ENCODE measurements at places on chromosomes 7 and 10. TPM values are rescaled to one million over a fixed set of nuclear protein-coding genes. Genes with fewer than 3 reads are reported as not detected.
A peak's percentile ranks its signal among the peaks of the same experiment; 100 is the strongest.

Gene ABHD11
- 20.0 TPM for total RNA-seq

DNA sequence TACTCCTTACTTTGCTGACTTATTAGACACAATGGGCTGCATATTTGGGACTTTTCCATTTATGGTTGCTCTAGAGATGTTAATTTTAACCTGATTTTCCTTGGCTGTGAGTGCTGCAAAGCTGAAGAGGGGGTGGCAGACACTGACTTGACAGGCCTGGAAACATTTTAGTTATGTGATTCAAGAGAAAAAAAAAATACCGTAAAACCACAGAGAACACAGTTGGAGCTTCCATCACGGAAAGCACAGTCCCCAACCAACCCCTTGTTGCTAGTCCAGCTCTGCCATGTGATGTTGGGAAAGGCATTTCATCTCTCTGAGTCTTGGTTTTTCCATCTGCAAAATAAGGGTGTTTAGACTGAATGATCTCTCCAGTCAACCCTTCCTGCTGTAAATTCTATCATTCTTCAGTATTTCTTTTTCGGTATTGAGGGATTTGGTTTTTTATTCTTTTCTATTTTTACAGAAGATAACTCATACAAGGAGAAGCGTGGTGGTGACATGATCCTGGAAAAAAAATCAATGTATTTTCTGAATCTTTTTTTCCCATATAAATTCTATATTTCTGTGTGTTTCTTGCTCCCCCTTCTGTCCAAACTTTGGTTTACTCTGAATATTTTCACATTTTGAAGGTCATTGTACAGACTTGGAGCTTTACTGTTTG lies 246.1 kb downstream of the REEP3 start:
- peak overlapping the region; percentile 41 for H3K27ac ChIP-seq
- no peaks in the 10 kb centered on the region for H3K27me3 ChIP-seq
- DNase-seq: no peak

Gene CEP55
- 4.4 TPM for total RNA-seq

Gene CYP3A7
- not detected for total RNA-seq

GRCh38 chr10:100792574-100792973 lies 47.2 kb downstream of the PAX2 start:
- no peak for DNase-seq
- no peaks in the 10 kb centered on the region for H3K36me3 ChIP-seq
- H3K27me3 ChIP-seq: peaks cover 78% of the 10 kb centered on the region
- H3K4me1 ChIP-seq: no peaks in the 10 kb centered on the region
- H3K4me3 ChIP-seq: no peak overlapping the region

Gene HSPA12A
- 17.6 TPM for total RNA-seq

DNA sequence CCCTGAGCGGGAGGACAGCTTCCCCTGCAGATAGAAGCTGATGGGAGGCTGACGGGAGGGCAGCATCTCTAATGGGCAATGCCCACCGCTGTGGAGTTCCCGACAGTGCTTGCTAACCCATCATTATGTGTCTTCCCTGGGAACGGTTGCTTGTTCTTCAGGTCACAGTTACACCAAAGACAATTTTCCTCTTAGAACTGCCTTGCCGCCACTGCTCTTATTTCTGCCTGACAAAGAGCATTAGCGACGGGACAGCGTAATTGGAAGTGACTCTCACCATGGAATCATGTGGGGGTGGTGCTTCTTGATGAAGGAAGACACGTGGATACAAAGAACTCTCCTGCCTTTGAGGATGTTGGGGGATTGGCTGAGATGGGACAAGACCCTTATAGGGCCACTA lies 81.3 kb upstream of the NPS start:
- no peak overlapping the region for H3K4me3 ChIP-seq
- no peaks in the 10 kb centered on the region for H3K4me1 ChIP-seq
- no peaks in the 10 kb centered on the region for H3K27me3 ChIP-seq
- no peaks in the 10 kb centered on the region for H3K36me3 ChIP-seq
- no peak for DNase-seq

GRCh38 chr7:22082886-22083703 lies 137.4 kb upstream of the CDCA7L start:
- H3K4me3 ChIP-seq: peak overlapping the region; percentile 73
- peaks cover 14% of the 10 kb centered on the region for H3K27me3 ChIP-seq
- H3K4me1 ChIP-seq: peaks cover 10% of the 10 kb centered on the region
- peak; percentile 90 for DNase-seq
- H3K36me3 ChIP-seq: no peaks in the 10 kb centered on the region

DNA sequence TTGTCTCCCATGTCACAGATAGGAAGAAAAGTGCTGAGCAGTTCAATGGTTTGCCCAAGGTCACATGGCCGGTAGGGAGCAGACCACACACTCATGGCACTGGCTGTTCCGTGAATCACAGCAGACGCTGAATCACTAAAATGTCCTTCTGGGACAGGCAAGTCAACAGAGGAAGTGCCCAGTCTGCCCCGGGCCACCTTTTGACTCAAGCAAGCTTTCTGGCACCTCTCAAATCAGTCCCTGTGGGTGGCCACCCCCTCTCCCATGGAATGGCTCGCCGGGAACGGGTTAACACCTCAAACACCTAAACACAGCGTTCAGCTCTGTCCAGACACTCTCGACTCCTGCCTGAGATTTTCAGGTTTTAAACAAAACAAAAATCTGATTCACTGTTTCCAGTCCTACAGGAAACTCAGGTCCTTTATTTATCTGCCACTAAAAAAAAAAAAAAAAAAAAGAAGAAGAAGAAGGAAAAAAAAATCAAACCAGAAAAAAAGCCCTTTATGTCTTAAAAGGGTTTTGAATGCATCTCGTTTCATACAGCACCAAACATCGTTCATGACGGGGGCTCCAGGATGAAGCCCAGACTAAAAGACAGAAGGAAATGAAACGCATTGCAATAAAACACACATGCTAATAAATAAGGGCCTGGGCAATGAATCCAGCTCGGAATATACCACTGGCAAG lies 15.5 kb downstream of the CARD11 start:
- H3K27me3 ChIP-seq: peaks cover 23% of the 10 kb centered on the region
- no peaks in the 10 kb centered on the region for H3K36me3 ChIP-seq
- no peak for DNase-seq
- H3K4me3 ChIP-seq: no peak overlapping the region

Gene GRID1
- total RNA-seq: 1.4 TPM

Gene PON1
- not detected for total RNA-seq

Gene GPR26
- total RNA-seq: not detected

Gene COBL
- total RNA-seq: 104 TPM

DNA sequence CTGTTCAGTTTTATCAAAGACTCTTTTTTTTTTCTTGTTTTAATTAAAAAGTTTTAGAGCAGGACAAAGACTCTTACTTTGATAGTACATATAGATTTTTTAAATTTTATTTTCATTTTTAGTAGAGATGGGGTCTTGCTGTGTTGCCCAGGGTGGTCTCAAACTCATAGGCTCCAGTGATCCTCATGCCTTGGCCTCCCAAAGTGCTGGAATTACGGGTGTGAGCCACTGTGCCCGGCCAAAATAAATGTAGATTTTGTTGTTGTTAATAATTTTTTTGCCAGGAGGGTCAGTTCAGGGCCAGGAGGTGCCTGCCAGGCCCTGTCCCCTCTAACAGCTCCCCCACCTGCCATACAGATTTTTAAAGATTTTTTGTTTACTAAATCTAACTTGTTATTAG lies 17.0 kb downstream of the DENND10 start:
- DNase-seq: no peak
- H3K27me3 ChIP-seq: no peaks in the 10 kb centered on the region
- peaks cover 33% of the 10 kb centered on the region for H3K36me3 ChIP-seq
- H3K4me3 ChIP-seq: no peak overlapping the region

DNA sequence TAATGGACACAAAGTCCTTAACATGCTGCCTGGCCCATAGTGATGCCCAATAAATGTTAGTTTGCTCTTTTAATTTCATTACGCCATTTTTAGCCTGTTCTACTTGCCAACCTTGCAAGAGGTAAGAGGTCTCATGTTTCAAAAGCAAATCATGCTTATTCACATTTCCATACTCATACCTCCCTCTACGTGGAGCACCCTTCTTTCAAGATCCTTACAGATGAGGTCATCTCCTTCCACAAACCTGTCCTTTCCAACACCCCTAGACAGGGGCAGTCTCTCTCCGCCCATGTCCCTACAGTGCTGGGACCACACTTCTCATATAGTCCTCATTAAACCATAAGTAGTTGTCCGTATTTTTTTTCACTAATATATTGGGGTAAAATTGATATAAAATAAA lies 271.3 kb downstream of the FGFR2 start:
- H3K4me3 ChIP-seq: no peak overlapping the region
- H3K27me3 ChIP-seq: no peaks in the 10 kb centered on the region
- no peak for DNase-seq
- no peak overlapping the region for H3K27ac ChIP-seq
- H3K36me3 ChIP-seq: no peaks in the 10 kb centered on the region
- no peaks in the 10 kb centered on the region for H3K4me1 ChIP-seq

Gene HEPACAM2
- total RNA-seq: not detected

Gene ELN
- 15.3 TPM for total RNA-seq

GRCh38 chr7:71543396-71543795 lies 411.5 kb downstream of the GALNT17 start:
- H3K36me3 ChIP-seq: no peaks in the 10 kb centered on the region
- no peaks in the 10 kb centered on the region for H3K27me3 ChIP-seq
- no peak overlapping the region for H3K27ac ChIP-seq
- H3K4me3 ChIP-seq: no peak overlapping the region
- no peak for DNase-seq

Gene PTN
- 13.5 TPM for total RNA-seq

Gene IFIT1
- total RNA-seq: 20.7 TPM

DNA sequence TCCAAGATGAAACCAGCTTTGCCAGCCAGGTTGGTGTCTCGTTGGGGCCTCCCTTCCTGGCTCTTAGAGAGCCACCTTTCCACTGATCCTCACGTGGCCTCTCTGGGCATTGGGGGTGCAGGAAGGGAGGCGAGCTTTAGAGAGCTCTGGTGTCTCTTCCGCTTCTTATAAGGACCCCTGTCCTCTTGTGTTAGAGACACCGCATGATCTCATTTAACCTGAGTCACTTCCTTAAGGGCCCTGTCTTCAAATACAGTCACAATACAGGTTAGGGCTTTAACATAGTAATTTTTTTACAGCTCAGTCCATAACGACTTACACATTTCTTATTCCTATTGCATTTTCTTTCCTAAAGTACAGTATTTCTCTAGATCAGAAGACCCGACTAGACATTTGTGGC lies 535.8 kb downstream of the SDK1 start:
- no peak for DNase-seq
- no peaks in the 10 kb centered on the region for H3K36me3 ChIP-seq
- no peak overlapping the region for H3K27ac ChIP-seq
- H3K4me3 ChIP-seq: no peak overlapping the region

- no peak overlapping the region for H3K27ac ChIP-seq
- no peaks in the 10 kb centered on the region for H3K27me3 ChIP-seq
- no peak for DNase-seq
- H3K4me3 ChIP-seq: no peak overlapping the region
- no peaks in the 10 kb centered on the region for H3K4me1 ChIP-seq
Measured at GRCh38 chr7:91784469-91784868, 96.0 kb downstream of the MTERF1 start.

GRCh38 chr7:137120690-137121089 lies 222.8 kb downstream of the PTN start:
- H3K36me3 ChIP-seq: no peaks in the 10 kb centered on the region
- H3K4me1 ChIP-seq: no peaks in the 10 kb centered on the region
- no peak overlapping the region for H3K4me3 ChIP-seq
- no peak for DNase-seq
- no peak overlapping the region for H3K27ac ChIP-seq
- H3K27me3 ChIP-seq: no peaks in the 10 kb centered on the region

- H3K36me3 ChIP-seq: no peaks in the 10 kb centered on the region
- H3K27me3 ChIP-seq: no peaks in the 10 kb centered on the region
- no peak overlapping the region for H3K4me3 ChIP-seq
- no peak for DNase-seq
- no peak overlapping the region for H3K27ac ChIP-seq
Measured at GRCh38 chr10:79092292-79092896, 23.6 kb downstream of the ZMIZ1 start.

Gene DNAH11
- 0.20 TPM for total RNA-seq

GRCh38 chr10:77873536-77874380 lies 52.8 kb downstream of the DLG5 start:
- H3K27me3 ChIP-seq: no peaks in the 10 kb centered on the region
- peaks cover 38% of the 10 kb centered on the region for H3K4me1 ChIP-seq
- no peaks in the 10 kb centered on the region for H3K36me3 ChIP-seq
- H3K4me3 ChIP-seq: no peak overlapping the region
- H3K27ac ChIP-seq: no peak overlapping the region
- no peak for DNase-seq

DNA sequence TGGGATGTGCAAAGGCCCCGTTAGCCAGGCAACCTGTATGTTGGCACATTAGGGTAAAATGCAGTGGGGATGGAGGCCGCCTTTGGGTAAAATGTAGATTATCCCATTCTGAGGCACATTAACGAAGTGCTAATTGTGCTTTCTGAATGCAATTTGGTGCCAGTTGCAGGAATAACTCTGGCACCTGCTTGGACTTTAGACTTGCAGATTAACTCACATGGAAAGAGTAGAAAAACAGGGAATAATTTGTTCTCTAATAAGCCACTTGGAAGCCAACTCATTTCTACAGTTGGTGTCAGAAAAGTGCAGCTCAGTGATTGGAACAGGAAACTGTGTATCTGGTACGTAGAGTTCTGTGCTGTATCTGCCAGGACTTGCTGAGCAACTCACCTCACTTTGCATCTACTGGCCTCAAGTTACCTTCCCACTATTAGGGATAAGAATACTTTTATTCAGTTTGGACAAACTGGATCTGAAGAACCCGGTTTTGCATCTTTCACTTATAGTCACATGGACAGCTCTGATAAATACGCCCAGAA lies 377.4 kb upstream of the PODXL start:
- no peaks in the 10 kb centered on the region for H3K27me3 ChIP-seq
- no peaks in the 10 kb centered on the region for H3K4me1 ChIP-seq
- no peak overlapping the region for H3K27ac ChIP-seq
- H3K4me3 ChIP-seq: no peak overlapping the region

DNA sequence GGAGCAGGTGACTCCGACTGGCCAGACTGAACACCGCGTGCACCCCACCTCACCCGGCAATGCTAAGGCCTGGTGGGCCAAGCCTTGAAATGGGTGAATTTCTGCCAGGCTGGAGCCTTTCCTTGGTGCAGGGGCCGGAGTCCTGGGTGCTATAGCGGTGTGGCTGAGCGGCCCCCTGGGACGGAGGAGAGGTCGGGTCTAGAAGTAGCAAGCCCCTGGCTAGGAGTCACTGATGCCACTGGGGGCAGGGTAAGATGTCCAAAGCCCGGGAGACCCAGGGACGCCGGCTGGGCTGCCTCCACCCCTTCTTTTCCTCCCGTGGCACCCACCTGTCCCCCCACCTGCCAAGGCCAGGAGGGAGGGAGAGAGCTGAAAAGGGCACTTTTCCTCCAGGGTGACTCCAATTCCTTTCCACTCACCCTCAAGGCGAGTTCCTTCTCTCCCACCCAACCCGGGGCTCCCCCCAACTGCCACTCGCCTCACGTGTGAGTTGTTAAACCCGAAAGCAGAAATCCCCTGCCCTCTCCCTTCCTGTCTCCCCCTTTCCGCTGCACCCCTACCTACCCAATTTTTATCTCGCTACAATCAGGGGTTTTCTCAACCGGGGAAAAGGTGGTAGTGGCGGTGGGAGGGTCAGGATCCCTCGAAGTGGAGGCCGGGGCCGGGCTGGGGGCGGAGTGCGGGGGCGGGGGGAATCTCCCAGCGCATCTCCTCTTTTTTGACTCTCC lies 6.0 kb upstream of the GATA3 start:
- peaks cover 100% of the 10 kb centered on the region for H3K27me3 ChIP-seq
- H3K36me3 ChIP-seq: no peaks in the 10 kb centered on the region
- no peak for DNase-seq
- H3K27ac ChIP-seq: no peak overlapping the region
- no peak overlapping the region for H3K4me3 ChIP-seq
